ENCODE measurements at places on chromosomes 5 and 9. TPM values are rescaled to one million over a fixed set of nuclear protein-coding genes. Genes with fewer than 3 reads are reported as not detected.

DNA sequence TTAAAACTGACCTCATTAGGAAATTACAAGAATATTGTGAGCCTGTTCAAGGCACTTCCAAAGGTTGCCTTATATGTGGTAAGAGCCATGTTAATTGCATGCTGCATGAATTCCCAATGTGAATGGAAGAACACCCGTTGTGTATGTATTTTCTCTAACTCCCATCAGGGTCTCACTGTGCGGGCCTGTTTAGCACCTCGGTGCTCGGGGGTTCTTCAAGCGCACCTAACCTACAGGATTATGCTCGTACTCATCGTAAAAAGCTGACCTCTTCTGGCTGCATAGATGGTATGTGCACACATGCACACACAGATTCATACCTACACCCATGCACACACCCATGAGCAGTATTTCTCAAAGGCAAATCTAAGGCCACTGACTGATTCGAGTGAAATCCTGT, 66.1 kb downstream of the PPIP5K2 start:
- no peak for DNase-seq

- DNase-seq, result no peak
Measured at GRCh38 chr5:72476721-72477120, 30.5 kb downstream of the ZNF366 start.

IFNA7 gene
- not detected for total RNA-seq

DNA sequence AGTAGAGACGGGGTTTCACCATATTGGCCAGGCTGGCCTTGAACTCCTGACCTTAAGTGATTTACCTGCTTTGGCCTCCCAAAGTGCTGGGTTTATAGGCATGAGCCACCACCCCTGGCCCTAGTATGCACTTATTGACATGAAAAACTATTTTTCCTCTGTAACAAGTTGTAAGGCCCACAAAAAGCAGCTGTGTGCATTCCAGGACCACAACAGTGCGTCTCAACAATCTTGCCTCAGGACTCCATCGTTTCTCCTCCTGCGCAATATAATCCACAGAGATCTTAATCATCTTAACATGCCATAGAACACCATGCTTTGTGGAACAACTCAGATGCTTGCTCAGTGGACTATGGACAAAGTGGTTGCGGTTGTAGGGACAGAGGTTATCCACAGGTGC, 10.2 kb downstream of the OR2V1 start:
- no peak for DNase-seq

ENTREP1 gene
- not detected for total RNA-seq

GRCh38 chr5:90054612-90055011, 354.9 kb downstream of the CETN3 start:
- DNase-seq, result no peak

DNA sequence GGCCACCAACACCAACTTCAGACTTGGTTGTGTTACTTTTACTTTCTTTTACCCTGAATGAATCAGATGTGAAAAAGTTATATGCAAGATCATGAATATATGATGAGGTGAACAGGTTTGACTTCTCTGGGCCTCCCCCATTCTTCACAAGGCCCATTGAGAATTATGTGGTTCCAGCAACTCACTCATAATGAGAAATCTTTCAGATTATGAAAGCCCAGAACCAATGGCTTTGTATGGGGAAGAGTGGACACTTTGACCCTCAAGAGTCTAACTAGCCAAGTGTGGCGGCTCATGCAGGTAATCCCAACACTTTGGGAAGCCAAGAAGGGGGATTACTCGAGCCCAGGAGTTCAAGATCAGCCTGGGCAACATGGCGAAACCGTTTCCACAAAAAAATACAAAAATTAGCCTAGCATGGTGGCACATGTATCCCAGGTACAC, 16.1 kb upstream of the LNPEP start:
- DNase-seq, result no peak

GRCh38 chr9:117916291-117916690, 212.1 kb downstream of the TLR4 start:
- DNase-seq, result no peak

DNA sequence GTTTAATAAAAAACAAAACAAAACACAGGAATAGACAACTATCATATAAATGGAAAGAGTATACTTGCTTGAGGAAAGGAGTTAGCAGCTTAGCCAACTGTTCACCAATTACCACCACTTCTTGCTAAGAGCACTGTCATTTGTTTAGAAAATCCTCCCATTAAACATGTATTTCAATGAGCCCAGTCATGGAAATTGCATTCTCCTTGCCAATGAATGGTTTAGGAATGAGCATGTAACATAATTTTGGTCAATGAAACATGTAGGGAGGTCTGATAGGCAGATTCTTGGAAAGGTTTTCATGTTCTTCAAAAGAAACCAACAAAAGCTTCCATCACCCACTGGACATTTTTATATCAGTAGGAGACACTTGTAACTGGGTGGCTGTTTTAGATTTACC, 502.8 kb upstream of the PAPPA start:
- no peak for DNase-seq

DNA sequence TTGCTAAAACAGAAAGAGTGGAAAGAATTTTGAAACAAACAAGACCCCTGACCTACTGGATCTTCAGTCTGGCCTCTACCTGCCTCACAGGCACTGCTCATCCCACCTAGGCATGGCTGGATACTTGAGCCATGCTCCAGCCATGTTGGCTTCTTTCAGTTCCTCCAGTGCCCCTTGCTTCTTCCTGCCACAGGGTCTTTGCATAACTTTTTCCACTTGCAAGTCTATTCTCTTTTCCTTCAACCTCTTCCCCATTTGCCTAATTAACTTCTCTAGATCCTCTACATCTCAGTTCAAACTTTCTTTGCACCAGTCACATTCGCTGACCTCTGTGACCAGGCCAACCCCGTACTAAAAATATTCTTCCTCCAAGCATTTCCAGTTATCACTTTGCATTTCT, 50.4 kb downstream of the STARD4 start:
- no peak for DNase-seq

DNA sequence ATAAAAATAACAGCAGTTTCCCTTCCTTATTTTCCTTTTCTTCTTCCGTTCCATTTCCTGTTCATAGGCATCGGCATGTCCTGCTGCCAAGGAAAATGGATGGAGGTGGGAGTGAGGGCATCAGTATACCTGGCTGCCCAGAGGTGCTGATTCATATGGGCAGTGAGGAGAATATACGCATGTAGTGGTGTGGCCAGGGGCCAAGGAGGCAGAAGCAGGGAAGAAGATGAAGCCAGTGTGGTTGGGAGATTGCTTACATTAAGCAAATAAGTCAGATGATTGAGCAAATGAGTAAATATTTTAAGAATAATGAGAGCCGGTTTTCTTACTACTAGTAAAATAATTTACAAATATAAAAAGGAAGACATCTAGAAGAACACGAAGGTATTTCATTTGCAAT, 344.9 kb upstream of the PAPPA start:
- DNase-seq, result no peak

GRCh38 chr9:133353548-133353947, 2.7 kb downstream of the SURF1 start:
- no peak for DNase-seq

- no peak for DNase-seq
Measured at GRCh38 chr5:138696501-138696900, 56.7 kb upstream of the CTNNA1 start.

MYOZ3 gene
- not detected for total RNA-seq

DNA sequence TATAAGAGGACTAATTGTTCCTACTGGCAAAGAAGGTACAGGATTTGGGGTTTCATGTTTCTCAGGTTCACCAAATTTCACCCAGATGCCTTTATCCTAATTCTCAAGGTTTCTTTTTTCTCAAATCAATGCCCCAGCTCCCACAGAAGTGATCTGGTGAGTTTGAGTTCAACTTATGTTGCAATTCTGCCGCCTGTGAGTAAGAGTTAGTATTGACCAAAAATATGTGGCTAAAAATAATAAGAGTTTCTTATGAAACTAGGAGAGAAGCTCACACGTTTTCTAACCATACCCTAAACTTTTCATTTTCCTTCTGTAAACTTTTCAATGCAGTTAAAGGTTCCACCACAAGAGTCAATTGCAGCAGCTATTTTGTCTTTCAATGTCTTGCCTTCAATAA, 15.1 kb downstream of the SLCO6A1 start:
- no peak for DNase-seq

PCDH12 gene
- total RNA-seq, result 0.04 TPM

LCN9 gene
- total RNA-seq, result not detected

DNA sequence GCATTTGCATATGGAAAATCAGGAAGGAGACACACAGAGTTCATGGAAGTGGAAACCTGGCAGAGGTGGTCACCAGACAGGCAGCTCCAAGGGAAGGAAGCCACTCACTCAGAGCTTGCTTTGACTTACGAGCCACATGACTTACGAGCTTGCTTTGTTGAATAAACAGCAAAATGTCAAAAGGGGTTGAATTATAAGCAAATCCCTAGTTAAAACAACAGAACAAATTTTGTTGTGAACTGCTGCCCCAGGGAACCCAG, 164.3 kb downstream of the SYK start:
- DNase-seq, result no peak

PCDHB12 gene
- total RNA-seq, result not detected

DNA sequence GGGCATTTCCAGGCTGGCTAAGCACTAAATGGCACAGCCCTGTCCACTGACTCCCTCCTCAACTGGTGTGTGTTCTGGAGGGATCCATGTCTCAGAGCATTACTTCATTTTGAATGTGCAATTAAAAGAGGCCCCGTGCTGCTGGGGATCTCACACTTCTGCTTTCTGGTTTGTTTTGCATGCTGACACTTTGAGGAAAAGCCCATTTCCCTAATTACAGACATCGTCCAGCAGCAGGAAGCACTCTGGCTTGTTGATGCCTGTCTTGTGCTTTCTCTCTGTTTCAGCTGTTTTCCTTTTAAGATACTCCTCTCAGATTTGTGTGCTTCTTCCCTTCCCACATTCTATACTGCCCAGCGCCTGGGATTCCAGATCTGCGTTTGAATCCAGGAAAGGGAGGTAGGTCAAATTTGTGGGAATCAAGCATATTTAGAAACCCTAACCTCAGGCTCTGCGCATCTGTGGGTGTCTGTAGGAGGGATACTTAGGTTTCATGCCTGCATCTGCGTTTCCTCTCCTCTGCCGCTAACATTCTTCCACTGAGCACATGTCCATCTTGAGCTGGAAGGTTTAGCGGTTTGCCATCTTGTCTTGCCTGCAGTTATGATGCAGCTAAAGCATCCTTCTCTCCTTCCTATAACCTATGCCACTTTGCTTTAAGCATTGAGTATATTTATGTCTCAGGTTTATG, 25.7 kb downstream of the SYK start:
- DNase-seq, result no peak

GRCh38 chr5:125205601-125206225, 459.3 kb upstream of the ZNF608 start:
- DNase-seq, result no peak

ASPN gene
- not detected for total RNA-seq

All from K562 (cell line).